ENCODE measurements at places on chromosomes 6 and 20. TPM values are rescaled to one million over a fixed set of nuclear protein-coding genes. Genes with fewer than 3 reads are reported as not detected.

GRCh38 chr20:689947-690346 is 14.3 kb upstream of the SCRT2 start:
- no peak overlapping the region for H3K4me3 ChIP-seq
- no peaks in the 10 kb centered on the region for H3K36me3 ChIP-seq
- peaks cover 20% of the 10 kb centered on the region for H3K27me3 ChIP-seq

GRCh38 chr20:48146877-48147276 is 361.6 kb upstream of the SULF2 start:
- no peaks in the 10 kb centered on the region for H3K27me3 ChIP-seq
- no peak for DNase-seq
- no peak overlapping the region for H3K27ac ChIP-seq
- no peaks in the 10 kb centered on the region for H3K4me1 ChIP-seq
- no peaks in the 10 kb centered on the region for H3K36me3 ChIP-seq

GRCh38 chr6:161361529-161361928 is 87.7 kb upstream of the AGPAT4 start:
- H3K27ac ChIP-seq: no peak overlapping the region
- DNase-seq: no peak
- H3K27me3 ChIP-seq: no peaks in the 10 kb centered on the region
- H3K4me1 ChIP-seq: no peaks in the 10 kb centered on the region

DNA sequence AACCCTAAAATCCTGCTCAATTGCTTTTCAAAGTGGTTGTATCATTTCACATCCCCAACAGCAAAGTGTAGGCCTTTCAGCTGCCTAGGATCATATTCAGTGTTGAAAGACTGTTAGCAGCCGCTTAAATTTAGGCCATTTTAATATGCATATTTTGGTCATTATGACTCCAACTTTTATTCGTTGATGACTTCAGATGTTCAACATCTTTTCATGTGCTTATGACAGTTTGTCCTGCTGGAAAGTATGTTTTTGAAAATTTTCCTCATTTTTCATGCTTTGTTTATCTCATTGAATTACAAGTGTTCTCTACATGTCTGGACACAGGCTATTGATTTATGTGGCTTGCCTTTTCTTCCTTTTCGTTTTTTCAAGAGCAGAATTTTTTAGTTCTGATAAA is 244.0 kb downstream of the THBS2 start:
- no peaks in the 10 kb centered on the region for H3K4me1 ChIP-seq
- DNase-seq: no peak
- no peaks in the 10 kb centered on the region for H3K27me3 ChIP-seq
- no peak overlapping the region for H3K27ac ChIP-seq

GRCh38 chr20:57780398-57780797 is 70.6 kb upstream of the PMEPA1 start:
- no peak for DNase-seq
- H3K36me3 ChIP-seq: no peaks in the 10 kb centered on the region
- no peak overlapping the region for H3K4me3 ChIP-seq
- H3K27ac ChIP-seq: no peak overlapping the region

- peaks cover 2% of the 10 kb centered on the region for H3K27me3 ChIP-seq
- no peaks in the 10 kb centered on the region for H3K36me3 ChIP-seq
- H3K27ac ChIP-seq: no peak overlapping the region
- no peak for DNase-seq
- no peak overlapping the region for H3K4me3 ChIP-seq
Measured at GRCh38 chr20:24736844-24737211, 212.2 kb upstream of the CST7 start.

- H3K27ac ChIP-seq: no peak overlapping the region
- H3K4me1 ChIP-seq: no peaks in the 10 kb centered on the region
- DNase-seq: no peak
- H3K27me3 ChIP-seq: peaks cover 5% of the 10 kb centered on the region
- H3K36me3 ChIP-seq: no peaks in the 10 kb centered on the region
- H3K4me3 ChIP-seq: no peak overlapping the region
Measured at GRCh38 chr6:13952101-13952500, 27.3 kb downstream of the RNF182 start.

GRCh38 chr6:72649032-72649984 is 27.4 kb downstream of the KCNQ5 start:
- no peak for DNase-seq
- no peak overlapping the region for H3K27ac ChIP-seq
- no peaks in the 10 kb centered on the region for H3K4me1 ChIP-seq
- no peaks in the 10 kb centered on the region for H3K36me3 ChIP-seq
- no peak overlapping the region for H3K4me3 ChIP-seq
- H3K27me3 ChIP-seq: no peaks in the 10 kb centered on the region

Gene TULP1
- total RNA-seq: not detected

Gene HDAC2
- total RNA-seq: 51.7 TPM

Gene DZANK1
- 4.0 TPM for total RNA-seq

Gene NR2E1
- total RNA-seq: not detected

Data from T-cell (primary cell).